Activated CD4-positive, alpha-beta T cell treated with anti-CD3 and anti-CD28 coated beads for 36 hours (primary cell): ENCODE measurements at places on chromosomes 11 and 22. TPM values are rescaled to one million over a fixed set of nuclear protein-coding genes. Genes with fewer than 3 reads are reported as not detected.

- no peak overlapping the region for H3K27ac ChIP-seq
- no peak overlapping the region for H3K4me3 ChIP-seq
- no peak for DNase-seq
- H3K36me3 ChIP-seq = peaks cover 4% of the 10 kb centered on the region
- no peaks in the 10 kb centered on the region for H3K4me1 ChIP-seq
Observed at GRCh38 chr11:8005556-8005955, 18.4 kb downstream of the EIF3F start.

DNA sequence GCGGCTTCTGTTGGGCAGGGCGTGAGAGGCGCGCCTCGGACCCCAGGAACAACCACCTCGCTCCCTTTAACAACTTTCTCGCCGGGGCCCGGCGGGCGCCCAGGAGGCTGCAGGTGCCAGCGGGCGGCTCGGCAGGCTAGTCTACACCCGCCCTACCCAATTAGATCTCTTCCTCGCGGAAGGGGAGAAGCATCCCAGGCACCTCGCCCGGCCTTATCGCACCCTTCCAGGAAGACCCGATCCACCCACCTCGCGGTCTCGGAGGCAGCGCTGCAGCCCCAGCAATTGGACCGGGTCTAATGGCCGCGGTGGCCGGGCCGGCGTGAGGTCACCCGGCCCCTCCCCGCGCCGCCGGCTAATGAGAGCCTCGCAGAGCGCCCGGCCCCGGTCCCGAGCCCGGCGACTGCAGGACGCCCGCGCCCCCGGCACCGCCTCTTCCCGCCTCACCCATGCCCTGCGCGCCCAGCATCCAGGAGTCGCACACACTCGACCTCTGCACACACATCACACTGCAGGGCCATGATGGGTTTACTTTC is at the start of gene PLAAT3:
TSS of gene PLAAT3 (minus strand) at position 298 of the 536 bp plus-strand sequence. CDS start 419 bp downstream, outside the sequence.
- no peak within 1 kb of the TSS for H3K27ac ChIP-seq
- H3K4me3 ChIP-seq = peak within 1 kb of the TSS; percentile 69
- DNase-seq = peak; percentile 52
- no peaks in the 10 kb centered on the region for H3K36me3 ChIP-seq
- no peaks in the 10 kb centered on the region for H3K27me3 ChIP-seq

DNA sequence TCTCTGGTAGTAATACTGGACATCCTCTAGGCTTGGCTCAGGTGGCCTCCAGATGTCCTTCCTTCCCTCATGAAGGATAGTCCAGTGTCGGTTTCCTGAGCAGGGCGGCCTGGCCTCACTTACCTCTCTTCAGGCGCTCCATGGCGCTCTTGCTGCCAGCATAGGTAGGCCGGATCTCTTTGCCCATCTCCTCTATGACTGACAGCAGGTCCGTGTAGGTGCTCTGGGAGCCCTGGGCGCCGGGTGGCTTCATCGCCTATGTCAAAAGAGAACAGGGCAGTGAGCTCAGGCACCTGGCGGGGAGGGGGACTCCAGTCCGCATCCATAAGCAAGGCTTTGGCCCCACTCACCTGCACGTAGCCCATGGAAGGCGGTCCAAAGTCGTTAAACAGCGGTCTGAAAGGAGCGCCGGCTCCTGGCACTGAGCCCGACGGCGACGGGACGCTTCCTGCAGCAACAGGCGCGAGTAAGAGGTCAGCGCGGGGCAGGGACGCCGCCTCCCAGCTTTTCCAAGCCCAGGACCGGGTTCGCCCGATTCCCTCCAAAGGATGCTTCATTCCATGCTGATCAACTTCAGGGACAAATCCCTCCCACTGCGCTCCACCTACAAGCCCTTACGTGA is 609 bp downstream of the CDK2AP2 start:
- H3K4me3 ChIP-seq = peak overlapping the region; percentile 89
- H3K4me1 ChIP-seq = peaks cover 34% of the 10 kb centered on the region
- H3K27me3 ChIP-seq = no peaks in the 10 kb centered on the region

GRCh38 chr11:77090373-77091111 is 12.1 kb upstream of the OMP start:
- no peak overlapping the region for H3K4me3 ChIP-seq
- no peaks in the 10 kb centered on the region for H3K36me3 ChIP-seq
- no peaks in the 10 kb centered on the region for H3K27me3 ChIP-seq
- H3K27ac ChIP-seq = no peak overlapping the region

DNA sequence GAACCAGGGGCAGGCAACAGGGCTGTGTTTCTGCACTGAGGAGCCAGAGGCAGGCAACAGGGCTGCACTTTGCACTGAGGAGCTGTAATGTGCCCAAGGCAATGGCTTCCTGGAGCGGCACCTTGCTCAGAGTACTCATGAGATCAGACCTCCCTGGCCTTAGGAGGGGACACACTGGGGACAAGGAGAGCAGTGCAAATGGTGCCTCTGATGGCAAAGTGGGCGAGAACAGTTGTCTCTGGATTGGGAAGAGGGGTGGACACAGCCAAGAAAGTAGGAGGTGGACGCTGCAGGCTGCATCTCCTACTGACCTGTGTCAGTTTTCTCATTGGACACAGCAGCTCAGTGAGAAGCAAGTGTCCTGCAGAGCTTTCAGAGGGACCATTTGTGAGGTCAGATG is 1443.3 kb downstream of the TBC1D22A start:
- DNase-seq = no peak
- H3K36me3 ChIP-seq = no peaks in the 10 kb centered on the region
- no peak overlapping the region for H3K4me3 ChIP-seq

The FGF3 gene
- not detected for total RNA-seq

The CARD18 gene
- not detected for total RNA-seq

DNA sequence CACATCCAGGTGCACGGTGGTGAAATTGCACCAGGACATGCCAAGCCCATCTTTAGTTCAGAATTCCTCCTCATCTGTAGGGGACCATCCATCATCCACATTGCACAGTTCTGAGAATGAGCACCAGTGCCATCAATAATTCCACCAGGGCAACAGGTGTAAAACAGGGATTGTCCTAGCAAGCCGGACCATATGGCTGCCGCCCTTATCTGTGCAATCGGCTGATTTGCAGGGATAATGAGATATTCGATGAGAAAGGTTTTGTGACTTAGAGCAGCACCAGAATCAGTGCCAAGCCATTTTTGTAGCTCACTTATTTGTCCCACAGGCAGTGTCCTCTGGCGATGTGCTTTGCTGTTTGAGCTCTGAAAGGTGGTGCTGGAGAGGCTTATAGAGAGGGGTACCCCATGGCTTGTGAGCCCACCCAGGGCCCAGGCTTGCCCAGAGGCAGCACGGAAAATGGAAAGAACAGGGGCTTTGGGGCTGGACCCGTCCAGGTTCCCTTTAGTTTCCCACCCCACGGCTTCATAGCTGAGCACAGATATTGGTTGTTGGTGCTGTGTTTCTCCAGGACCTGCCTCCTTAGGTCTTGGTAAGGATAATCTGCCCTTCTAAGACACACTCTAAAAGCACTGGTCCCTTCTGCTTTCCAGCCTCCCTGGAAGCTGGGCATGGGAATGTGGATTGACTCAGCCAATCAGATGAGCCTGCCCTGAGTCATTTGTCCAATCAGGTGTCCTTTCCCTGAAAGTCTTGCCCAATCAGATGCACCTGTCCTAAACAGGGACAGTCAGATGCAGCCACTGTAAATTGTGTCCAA is 84.0 kb upstream of the SHANK2 start:
- no peaks in the 10 kb centered on the region for H3K4me1 ChIP-seq
- no peaks in the 10 kb centered on the region for H3K36me3 ChIP-seq
- DNase-seq = no peak
- no peak overlapping the region for H3K4me3 ChIP-seq
- H3K27me3 ChIP-seq = no peaks in the 10 kb centered on the region
- no peak overlapping the region for H3K27ac ChIP-seq

DNA sequence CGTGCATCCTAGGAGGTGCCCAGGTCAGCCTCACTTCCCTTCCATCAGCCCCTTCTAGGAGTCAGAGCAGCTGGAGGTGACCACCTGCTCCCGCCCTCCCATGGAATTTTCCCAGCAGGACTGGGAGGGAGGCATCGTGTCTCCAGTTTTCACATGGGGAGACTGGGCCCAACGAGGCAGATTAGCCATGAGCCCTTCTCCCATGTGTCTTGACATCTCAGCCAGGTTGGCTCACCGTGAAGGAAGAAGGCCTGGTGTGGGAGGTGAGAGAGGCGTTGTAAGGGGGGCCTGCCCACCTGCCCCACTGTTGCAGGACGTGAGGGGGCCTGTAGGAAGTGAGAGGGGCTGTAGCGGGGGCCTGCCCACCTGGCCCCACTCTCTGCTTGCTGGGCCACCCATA is 1521.4 kb downstream of the BRD1 start:
- no peak for DNase-seq
- H3K36me3 ChIP-seq = no peaks in the 10 kb centered on the region
- no peak overlapping the region for H3K27ac ChIP-seq
- no peaks in the 10 kb centered on the region for H3K4me1 ChIP-seq
- H3K27me3 ChIP-seq = no peaks in the 10 kb centered on the region
- H3K4me3 ChIP-seq = no peak overlapping the region

The JOSD1 gene
- 68.0 TPM for total RNA-seq

The TSPAN4 gene
- 5.2 TPM for total RNA-seq

The APOBEC3B gene
- total RNA-seq = 8.5 TPM

The SMIM35 gene
- 0.09 TPM for total RNA-seq

The SNX15 gene
- 12.1 TPM for total RNA-seq

The NTM gene
- not detected for total RNA-seq

GRCh38 chr11:126485021-126485792 is 129.7 kb downstream of the ST3GAL4 start:
- no peaks in the 10 kb centered on the region for H3K27me3 ChIP-seq
- no peak overlapping the region for H3K27ac ChIP-seq
- H3K4me1 ChIP-seq = peaks cover 5% of the 10 kb centered on the region
- no peak overlapping the region for H3K4me3 ChIP-seq
- no peak for DNase-seq

- H3K27ac ChIP-seq = no peak overlapping the region
- H3K4me3 ChIP-seq = no peak overlapping the region
- peaks cover 16% of the 10 kb centered on the region for H3K27me3 ChIP-seq
- no peaks in the 10 kb centered on the region for H3K36me3 ChIP-seq
Observed at GRCh38 chr11:122434786-122435185, 220.7 kb upstream of the UBASH3B start.

The OR51I1 gene
- not detected for total RNA-seq

- no peak overlapping the region for H3K27ac ChIP-seq
- DNase-seq = no peak
- H3K4me3 ChIP-seq = no peak overlapping the region
- no peaks in the 10 kb centered on the region for H3K36me3 ChIP-seq
Observed at GRCh38 chr22:38782402-38783094, 11.4 kb downstream of the DNAL4 start.

- no peaks in the 10 kb centered on the region for H3K27me3 ChIP-seq
- H3K27ac ChIP-seq = no peak overlapping the region
- H3K36me3 ChIP-seq = no peaks in the 10 kb centered on the region
- no peak overlapping the region for H3K4me3 ChIP-seq
Observed at GRCh38 chr11:103623933-103624332, 412.5 kb upstream of the DDI1 start.

- no peak overlapping the region for H3K4me3 ChIP-seq
- no peak for DNase-seq
- no peaks in the 10 kb centered on the region for H3K36me3 ChIP-seq
- H3K4me1 ChIP-seq = no peaks in the 10 kb centered on the region
- H3K27me3 ChIP-seq = no peaks in the 10 kb centered on the region
Observed at GRCh38 chr22:48748860-48749554, 1078.7 kb downstream of the BRD1 start.

- H3K4me1 ChIP-seq = no peaks in the 10 kb centered on the region
- no peaks in the 10 kb centered on the region for H3K27me3 ChIP-seq
- no peaks in the 10 kb centered on the region for H3K36me3 ChIP-seq
- H3K4me3 ChIP-seq = no peak overlapping the region
- peak; percentile 51 for DNase-seq
Observed at GRCh38 chr11:22787551-22788162, 41.9 kb downstream of the SVIP start.

DNA sequence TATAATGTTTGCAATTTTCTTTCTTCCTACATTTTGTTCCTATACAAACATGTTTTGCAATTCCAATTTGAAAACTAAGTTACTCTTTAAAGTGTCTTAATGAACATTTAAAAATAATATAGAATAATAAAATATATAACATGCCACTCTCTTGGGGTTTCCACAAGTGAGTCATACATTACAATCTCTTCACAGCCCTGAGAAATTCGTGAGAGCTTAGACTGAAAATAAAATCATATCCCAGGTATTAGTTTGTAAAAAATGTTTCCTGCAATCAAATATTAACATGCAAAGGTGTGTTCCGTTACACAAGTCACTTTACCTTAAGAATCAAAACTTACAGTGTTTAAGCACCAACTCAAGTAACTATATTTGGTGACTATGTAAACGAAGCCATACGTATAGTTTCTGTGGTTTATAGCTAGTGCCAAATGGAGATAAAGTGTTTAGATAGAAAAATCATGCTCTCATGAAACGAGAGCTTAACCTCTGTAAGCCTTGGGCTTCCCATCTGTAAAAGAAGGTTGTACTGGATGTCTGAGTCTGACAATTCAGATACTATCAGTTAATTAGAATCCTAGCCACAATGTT is 253.6 kb upstream of the ANO3 start:
- no peaks in the 10 kb centered on the region for H3K36me3 ChIP-seq
- no peak overlapping the region for H3K27ac ChIP-seq
- H3K4me3 ChIP-seq = no peak overlapping the region
- H3K27me3 ChIP-seq = no peaks in the 10 kb centered on the region

DNA sequence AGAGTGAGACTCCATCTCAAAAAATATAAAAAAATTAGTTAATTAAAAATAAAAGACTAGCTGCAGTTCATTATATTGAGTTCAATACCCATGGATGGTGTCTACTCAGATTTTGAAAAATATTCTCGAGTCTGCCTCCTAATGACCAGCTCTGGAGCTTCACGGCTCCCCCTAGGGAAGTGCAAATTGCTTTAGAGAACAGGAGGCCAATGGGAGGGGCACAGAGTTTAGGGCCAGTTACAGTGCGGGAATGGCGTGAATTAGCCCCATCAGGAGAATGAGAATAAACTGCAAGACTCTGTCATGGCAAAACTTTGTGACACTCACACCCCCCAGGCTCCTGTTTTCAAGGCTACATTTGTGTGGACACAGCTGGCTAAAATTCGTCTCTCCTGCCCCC is 4.6 kb downstream of the FGF4 start:
- H3K4me3 ChIP-seq = no peak overlapping the region
- no peak overlapping the region for H3K27ac ChIP-seq
- no peak for DNase-seq
- H3K36me3 ChIP-seq = no peaks in the 10 kb centered on the region
- no peaks in the 10 kb centered on the region for H3K4me1 ChIP-seq

The FOXRED2 gene
- 16.6 TPM for total RNA-seq

- H3K4me3 ChIP-seq = no peak overlapping the region
- no peak overlapping the region for H3K27ac ChIP-seq
- peaks cover 8% of the 10 kb centered on the region for H3K4me1 ChIP-seq
- H3K36me3 ChIP-seq = peaks cover 5% of the 10 kb centered on the region
- DNase-seq = no peak
- H3K27me3 ChIP-seq = peaks cover 26% of the 10 kb centered on the region
Observed at GRCh38 chr22:32018056-32018455, 25.0 kb upstream of the SLC5A1 start.
